ENCODE measurements at places on chromosomes 13 and 19.

- DNase-seq, result no peak
These were observed 100.2 kb downstream of the ENOX1 start for GRCh38 chr13:43686557-43686956.

- DNase-seq, result no peak
These were observed 21.6 kb downstream of the SERPINE3 start for GRCh38 chr13:51361106-51361505.

- no peak for DNase-seq
These were observed 3.4 kb downstream of the TCF3 start for GRCh38 chr19:1648920-1649541.

DNA sequence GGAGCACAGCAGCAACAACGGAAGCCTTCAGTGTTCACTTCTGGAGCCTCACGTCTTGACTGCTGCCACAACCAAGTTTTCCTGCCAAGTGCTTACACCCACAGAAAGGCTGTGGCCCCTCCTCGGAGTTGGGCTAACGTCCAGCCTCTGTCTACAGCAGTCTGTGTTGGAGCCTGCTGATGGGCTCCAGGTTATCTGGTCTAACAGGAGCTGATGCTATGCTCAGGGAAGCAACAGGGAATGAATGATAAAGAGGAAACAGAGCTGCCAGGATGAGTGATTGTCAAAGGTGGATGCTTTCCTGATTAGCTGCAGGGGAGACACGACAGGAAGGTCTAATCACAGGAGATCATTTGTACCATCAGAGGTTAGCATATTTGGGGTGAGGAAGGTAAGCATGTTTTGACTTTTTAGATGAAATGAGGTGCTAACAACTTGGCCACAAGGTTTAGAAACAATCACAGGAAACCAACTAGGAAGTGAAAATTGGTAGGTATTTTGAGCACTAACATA lies 53.8 kb upstream of the RCBTB2 start:
- DNase-seq, result no peak

DNA sequence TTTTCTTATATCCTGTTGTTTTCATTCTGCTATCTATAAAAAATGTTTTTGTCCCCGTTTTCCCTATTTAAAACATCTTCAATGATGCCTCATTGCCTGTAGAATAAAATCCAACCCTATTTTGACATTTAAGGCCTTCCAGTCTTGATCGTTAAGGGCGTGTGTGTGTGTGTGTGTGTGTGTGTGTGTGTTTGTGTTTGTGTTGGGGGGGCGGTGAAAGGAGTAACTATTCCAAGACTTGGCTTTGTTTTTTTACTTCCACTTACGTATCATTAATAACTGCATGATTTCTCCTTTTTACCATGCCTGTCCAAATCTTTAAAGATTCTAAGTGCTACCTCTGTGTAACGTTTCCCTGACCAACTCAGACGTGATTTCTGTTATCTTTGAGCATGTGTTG lies 784 bp downstream of the PIBF1 start:
- DNase-seq, result no peak

DNA sequence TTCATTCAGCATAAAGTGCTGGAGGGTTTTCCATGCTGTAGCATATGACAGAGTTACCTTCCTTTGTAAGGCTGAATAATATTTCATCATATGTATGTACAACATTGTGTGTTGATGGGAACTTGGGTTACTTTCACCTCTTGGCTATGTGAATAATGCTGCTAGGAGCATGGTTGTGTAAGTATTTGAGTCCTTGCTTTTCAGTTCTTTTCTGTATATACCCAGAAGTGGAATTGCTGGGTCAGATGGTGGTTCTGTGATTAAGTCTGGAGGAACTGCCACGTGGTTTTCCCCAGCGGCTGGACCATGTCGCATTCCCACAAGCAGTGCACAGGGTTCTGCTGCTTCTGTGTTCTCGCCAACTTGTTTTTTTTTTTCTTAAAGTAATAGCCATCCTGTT lies 101.2 kb upstream of the TEX29 start:
- no peak for DNase-seq

GRCh38 chr13:98576200-98576945 lies 534 bp downstream of the STK24 start:
- no peak for DNase-seq

DNA sequence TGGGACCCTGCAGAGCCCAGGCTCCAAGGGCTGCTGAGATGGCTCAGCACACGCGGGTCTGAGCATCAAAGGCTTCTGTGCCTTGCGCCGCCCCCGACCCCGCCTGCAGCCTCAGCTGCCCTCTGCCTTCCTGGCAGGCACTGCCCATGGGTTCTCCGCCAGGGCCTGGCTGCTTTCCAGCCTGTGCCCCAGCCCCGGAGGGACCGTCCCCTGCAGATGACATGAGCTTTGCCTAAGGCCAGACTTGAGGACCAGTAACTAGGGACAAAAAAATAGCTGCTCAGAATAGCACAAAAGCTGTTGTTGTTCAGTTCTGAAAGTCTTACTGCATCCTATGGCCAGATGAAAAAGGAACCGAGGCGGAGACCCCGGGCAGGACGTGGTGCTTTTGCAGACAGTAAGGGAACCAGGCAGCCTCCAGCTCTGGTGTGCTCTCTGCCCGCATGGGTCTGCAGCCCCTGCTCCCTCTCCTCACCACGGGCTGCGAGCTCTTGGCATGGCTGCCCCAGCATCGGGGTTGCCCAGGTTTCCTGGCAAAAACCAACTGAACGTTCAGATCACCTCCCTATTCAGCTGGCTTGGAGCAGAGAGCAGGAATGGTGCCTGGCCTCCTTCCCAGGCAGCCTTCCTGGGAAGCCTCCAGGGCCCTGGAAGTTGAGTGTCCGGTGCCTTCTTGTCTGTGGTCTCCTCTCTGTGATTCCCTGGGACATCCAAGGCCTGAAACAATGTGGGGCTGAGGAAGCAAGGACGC lies 12.5 kb upstream of the CFAP97D2 start:
- no peak for DNase-seq

DNA sequence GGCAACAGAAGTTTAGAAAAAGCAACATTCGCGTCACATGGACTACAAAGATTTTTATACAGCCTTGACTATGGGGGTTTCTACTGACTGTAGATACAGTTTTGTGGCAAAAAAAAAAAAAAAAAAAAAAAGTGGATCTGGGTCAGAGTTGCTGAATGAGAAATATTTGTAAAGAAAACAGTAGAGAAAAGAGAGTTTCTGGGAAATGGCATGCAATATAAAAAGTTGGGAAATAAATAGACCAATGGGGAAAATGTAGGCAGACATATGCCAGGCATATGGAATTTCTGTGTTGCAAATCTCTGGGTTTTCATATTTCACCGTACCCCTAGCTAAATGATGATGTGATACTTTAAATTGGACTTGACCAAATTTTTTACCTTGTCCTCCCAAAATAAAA lies 315.3 kb downstream of the EFNB2 start:
- no peak for DNase-seq

DNA sequence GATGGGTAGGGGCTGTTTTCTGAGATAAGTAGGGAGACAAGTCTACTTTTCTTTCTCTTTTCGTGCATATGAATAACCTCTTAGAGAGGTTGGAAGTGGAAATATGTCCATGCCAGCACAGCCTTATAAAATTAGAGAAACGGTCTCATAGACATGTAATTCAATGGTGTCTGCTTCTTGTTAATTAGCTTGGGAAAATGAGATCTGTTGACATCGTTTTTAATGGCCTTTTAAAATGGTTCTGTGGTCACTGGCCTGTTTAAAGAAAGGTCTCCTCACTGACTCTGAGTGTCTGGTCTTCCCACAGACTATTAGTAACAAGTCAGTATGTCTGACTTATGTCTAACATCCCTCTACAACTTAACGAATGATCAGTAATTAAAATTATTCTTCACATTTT lies 487.1 kb downstream of the SLITRK6 start:
- DNase-seq, result no peak

GRCh38 chr13:49649244-49649962 lies 21.1 kb downstream of the ARL11 start:
- no peak for DNase-seq

GRCh38 chr13:30808600-30808999 lies 73.3 kb downstream of the ALOX5AP start:
- DNase-seq, result no peak

Measured in effector memory CD4-positive, alpha-beta T cell (primary cell).